ENCODE measurements at places on chromosomes 6 and 20.

DNA sequence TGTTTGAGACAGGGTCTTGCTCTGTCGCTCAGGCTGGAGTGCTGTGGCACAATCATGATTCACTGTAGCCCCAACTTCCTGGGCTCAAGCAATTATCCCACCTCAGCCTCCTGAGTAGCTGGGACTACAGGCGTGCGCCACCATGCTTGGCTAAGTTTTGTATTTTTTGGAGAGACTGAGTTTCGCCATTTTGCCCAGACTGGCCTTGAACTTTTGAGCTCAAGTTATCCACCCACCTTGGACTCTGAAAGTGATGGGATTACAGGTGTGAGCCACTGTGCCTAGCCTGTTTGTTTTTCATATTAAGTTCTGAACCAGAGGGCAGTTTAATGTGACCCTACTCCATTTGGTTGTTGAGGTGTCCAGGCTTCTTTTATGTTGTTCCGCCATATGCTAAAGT, 194.8 kb downstream of the PLCB1 start:
- no peak for DNase-seq

DNA sequence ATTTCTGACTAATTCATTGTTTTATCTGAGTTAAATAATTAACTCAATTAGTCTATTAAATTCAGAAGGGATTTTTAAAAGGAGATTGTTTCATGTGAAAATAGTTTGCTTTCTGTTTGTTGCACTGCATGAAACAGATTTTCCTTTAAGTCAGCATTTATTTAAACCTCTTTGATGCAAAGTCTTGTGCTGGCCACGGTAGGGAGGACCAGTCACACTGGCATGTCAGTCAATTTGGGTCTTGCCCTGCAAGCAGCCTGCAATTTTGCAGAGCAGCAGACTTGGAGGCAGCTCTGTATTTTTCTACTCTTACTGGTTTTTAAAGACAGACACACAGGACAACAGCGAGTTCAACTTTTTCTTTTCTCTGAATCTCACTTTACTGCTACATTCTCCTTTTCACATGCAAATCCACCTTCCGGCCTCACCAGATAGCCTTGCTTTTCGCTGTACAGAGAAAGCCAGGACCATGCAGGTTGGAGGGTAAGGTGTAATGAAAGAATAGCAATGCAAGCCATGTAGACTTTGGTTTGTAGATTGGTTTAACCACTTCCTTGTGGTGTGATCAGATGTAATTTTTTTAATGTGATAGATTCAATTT, 689.9 kb upstream of the AGPAT4 start:
- DNase-seq, result no peak

- DNase-seq, result no peak
Observed at GRCh38 chr6:13528232-13528631, 40.8 kb upstream of the GFOD1 start.

- no peak for DNase-seq
Observed at GRCh38 chr6:34146021-34146782, at the start of gene GRM4. Gene GRM4, minus strand, starts transcription at chr6:34146087. Its CDS starts 12,591 bp downstream, at chr6:34133496.

GRCh38 chr6:17179530-17180073, 77.8 kb downstream of the STMND1 start:
- DNase-seq, result no peak

- DNase-seq, result no peak
Observed at GRCh38 chr20:3823881-3824280, 3.5 kb downstream of the AP5S1 start.

DNA sequence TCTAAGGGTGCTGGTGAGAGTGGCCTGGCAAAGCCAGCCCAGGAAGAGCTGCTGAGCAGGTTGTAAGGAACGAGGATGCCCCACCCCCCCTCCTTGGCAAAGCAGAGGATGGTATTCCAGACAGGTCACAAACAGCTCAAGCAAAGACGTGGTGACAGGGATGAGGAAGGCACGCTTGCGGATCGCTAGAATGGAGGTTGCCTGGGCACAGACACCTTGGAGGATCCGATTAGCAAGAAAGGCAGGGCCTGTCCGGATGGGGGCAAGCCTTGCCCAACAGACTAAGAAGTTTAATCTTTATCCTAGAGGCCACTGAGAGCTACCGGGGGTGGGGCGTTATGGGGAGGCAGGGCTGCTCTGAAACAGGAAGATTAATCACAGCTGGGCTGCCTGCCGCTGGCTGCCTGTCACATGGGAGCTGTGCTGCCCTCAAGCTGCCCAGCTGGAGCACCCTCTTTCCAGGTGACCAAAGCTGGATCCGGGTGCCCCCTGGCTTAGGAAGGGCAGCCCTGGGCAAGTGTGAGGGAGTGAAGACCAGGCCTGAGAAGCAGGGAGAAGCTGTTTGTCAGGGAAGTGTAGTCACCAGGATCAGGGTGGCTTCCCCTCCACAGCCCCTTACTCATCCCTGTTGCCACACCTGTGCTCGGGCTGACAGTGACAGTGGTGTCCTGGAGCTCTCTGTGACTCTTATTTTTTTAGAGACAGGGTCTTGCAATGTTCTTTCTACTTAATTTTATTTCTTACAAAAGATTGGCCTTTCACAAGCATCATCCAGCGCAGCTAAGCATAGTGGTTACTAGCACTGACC, 9.1 kb upstream of the MAPK13 start:
- no peak for DNase-seq

GRCh38 chr6:73129653-73130443, 95.4 kb downstream of the KHDC1L start:
- peak; percentile 83 for DNase-seq

DNA sequence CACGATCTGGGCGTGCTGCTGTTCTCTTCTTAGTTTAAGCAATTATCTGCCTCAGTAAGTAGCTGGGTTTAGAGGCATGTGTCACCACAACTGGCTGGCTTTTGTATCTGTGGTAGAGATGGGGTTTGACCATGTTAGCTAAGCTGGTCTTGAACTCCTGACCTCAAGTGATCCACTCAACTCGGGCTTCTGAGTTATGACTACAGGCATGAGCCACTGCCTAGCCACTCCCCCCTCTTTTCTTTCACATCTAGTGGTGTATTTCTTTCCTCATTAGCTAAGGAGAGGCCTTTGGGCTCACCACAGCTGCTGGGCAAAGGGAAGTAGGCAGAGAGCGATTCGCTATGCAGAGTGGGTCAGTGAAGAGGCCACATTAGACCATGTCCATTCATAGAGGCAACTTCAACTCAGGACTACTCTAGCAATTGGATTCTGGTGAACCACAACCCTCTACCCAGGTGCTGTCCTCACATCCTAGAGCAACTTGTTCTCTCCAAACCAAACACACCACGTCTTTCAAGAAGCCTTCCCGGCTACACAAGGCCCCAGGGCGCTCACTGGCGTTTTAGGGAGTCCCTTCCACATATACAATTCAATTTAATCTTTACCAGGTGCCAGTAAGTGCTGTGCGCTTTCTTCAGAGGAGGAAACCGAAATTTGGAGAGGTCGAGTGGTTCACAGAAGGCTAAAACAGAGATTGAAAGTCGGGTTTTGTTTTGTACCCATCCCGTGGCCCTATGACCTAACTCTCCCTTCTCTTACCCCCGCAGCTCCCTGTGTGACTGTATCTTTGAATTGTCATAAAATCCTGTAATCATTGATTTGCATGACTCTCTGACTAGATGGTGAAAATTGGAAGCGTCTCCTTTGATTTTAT, 26.5 kb upstream of the GFOD1 start:
- no peak for DNase-seq

- no peak for DNase-seq
Observed at GRCh38 chr20:51393571-51393970, 148.9 kb downstream of the NFATC2 start.

GRCh38 chr6:157528931-157529653, 148.1 kb downstream of the ZDHHC14 start:
- peak; percentile 46 for DNase-seq

DNA sequence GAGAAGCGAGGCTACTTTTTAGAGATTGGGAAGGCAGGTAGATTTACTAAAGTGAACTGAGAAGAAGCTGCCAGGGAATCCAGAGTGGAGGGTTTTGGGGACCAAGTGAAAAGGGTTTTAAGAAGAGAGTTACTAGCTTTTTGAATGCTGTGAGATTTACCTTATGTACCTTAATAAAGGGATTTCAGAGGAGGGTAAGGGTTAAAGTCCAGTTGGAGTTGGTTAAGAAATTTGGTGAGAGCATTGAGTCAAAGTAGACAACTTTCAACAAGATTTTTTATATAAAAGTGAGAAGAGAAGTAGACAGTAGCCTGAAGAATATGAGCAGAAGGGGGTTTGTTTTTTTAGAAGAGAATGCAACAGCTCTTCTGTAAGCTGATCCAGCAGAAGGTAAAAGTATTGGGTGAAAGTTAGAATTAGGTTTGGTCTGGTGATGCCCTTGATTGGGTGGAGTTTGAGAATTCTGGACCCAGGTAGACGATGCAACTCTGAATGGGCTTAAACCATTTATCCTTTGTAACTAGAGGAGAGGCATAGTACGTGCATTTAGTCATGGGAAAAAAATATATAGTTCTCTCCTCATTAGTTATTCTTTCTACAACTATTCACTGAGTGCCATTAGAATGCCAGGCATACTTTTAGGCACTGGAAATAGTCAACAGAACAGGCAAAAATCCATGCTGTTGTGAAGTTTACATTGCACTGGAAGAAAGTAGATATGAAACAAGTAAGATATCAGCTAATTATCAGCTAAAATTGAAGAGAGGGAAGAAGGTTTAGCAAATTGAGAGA, 44.8 kb downstream of the ATRN start:
- DNase-seq, result peak; percentile 37

DNA sequence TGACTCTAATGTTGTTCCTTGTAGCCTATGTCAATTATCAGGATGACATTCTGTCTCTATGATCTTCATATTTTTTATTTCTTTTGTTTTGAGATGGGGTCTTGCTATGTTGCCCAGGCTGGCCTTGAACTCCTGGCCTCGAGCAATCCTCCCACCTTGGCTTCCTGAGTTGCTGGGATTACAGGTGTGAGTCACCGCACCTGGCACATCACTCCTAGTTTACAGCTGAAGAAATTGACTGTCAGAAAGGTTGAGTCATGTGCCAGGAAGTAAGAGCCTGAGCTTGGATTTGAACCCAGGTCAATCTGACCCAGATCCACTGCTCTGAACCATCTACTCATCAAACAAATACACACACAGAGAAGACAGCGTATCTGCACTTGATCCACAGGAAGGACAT, 14.4 kb downstream of the PPP1R3G start:
- DNase-seq, result no peak

- DNase-seq, result peak; percentile 78
Observed at GRCh38 chr6:28944412-28944865, 20.7 kb upstream of the TRIM27 start.

DNA sequence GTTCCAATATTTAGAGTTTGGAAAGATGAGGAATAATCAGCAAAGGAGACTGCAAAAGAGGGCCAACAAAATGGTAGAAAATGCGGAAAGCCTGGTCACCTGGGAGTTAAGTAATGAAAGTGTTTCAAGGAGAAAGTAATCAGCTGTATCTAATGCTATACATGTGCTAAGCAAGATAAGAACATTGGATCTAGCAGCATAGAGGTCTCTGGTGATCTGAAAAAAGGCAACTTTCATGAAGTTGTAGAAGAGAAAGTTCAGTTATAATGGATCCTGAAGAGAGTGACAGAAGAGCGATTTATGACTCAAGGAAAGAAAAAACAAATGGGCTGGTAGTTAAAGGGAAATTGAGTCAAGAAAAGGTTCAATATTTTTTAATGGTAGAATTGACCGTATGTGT, 4.6 kb upstream of the RSPH3 start:
- no peak for DNase-seq

- no peak for DNase-seq
Observed at GRCh38 chr6:108576709-108577108, 16.0 kb downstream of the FOXO3 start.

DNA sequence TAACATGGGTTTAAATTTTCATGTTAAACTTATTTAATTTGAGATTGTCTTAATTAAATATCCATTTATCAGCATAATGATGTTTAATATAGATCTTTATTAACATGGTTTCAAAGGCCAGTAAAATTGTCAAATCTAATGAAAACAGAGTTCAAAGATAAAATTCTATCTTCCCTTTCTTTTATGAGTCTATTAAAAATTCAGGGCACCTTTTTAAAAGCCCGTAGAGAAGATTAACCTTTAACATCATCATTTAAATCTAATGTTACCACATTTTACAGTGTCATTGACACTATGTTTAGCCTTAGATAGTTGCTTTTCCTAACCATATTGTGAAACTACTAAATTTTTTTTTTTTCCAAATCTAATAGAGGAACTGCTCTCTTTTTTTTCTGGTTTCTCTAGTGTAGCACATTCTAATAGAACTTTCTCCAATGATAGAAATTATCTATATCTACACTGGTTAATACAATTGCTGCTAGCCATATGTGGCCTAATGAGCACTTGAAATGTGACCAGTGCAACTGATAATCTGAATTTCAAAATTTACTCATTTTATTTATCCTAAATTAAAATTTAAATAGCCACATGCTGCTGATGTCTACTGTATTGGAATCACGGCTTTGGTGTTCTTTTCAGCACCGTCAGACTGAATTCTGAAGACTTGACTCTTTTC, 410.9 kb downstream of the UTRN start:
- DNase-seq, result no peak

- no peak for DNase-seq
Observed at GRCh38 chr6:145809211-145809610, 5.4 kb downstream of the FBXO30 start.

DNA sequence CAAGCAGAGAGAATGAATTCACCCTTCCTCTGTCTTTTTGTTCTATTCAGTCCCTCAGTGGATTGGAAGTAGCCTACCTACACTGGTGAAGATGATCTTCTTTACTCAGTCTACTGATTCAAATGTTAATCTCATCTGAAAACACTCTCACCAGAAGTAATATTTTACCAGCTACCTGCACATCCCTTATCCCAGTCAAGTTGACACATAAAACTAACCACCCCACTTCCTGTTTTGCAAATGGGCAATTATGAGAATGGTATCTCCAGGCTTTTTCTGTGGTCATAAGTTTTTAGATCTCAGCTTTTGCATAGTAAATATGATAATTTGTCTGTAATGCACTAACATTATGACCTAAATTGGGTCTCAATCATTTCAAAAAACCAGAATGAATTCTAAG, 228.8 kb upstream of the ECI2 start:
- no peak for DNase-seq

DNA sequence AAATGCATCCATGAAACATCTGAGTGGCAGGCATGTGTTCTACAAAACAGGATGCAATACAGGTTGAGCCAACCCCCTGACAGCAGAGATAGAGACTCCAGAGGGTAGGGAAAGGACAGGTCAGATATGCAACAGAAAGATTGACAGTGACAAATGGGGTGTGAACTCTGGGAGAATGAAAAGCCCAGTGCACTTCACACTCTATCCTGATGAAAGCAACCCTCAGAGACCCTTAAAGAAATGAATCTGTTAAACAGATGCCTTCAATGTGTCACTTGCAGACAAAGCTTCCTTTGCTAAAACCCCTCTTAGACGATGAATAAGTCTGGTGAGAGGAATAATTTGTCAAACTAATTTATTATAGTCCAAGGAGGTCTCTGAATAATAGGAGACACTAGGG, 89.9 kb downstream of the RFPL4B start:
- DNase-seq, result no peak

DNA sequence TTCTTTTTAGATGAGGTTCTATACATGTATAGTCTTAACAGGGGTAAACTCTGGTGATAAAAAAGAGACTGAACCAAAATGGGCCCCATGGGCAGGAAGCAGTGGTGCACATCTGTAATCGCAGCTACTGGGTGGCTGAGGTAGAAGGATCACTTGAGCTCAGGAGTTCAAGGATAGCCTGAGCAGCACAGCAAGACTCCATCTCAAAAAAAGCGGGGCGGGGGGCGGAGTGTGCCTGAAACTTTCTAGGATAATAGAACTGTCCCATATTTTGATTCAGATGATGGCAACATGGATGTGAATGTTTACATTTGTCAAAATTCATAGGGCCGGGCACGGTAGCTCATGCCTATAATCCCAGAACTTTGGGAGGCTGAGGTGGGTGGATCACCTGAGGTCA, 48.8 kb upstream of the TAF8 start:
- DNase-seq, result no peak

- DNase-seq, result no peak
Observed at GRCh38 chr20:8640461-8640860, 428.4 kb upstream of the PLCB4 start.

All from lung (tissue), 17 donors.